Stimulated activated CD4-positive, alpha-beta T cell treated with anti-CD3 and anti-CD28 coated beads, TNF-alpha, amount 100 ng/mL, for 1 hour (primary cell): ENCODE measurements at places on chromosomes 11 and 22.

GRCh38 chr11:126871792-126872191, 128.8 kb downstream of the KIRREL3 start:
- DNase-seq = no peak

GRCh38 chr11:29231586-29231985, 785.2 kb downstream of the KCNA4 start:
- no peak for DNase-seq

- no peak for DNase-seq
These were observed 262.3 kb upstream of the CADM1 start for GRCh38 chr11:115766561-115766960.

- no peak for DNase-seq
These were observed 18.1 kb downstream of the DUSP8 start for GRCh38 chr11:1553808-1554594.

GRCh38 chr22:26718488-26718887, 61.1 kb downstream of the MIAT start:
- no peak for DNase-seq

DNA sequence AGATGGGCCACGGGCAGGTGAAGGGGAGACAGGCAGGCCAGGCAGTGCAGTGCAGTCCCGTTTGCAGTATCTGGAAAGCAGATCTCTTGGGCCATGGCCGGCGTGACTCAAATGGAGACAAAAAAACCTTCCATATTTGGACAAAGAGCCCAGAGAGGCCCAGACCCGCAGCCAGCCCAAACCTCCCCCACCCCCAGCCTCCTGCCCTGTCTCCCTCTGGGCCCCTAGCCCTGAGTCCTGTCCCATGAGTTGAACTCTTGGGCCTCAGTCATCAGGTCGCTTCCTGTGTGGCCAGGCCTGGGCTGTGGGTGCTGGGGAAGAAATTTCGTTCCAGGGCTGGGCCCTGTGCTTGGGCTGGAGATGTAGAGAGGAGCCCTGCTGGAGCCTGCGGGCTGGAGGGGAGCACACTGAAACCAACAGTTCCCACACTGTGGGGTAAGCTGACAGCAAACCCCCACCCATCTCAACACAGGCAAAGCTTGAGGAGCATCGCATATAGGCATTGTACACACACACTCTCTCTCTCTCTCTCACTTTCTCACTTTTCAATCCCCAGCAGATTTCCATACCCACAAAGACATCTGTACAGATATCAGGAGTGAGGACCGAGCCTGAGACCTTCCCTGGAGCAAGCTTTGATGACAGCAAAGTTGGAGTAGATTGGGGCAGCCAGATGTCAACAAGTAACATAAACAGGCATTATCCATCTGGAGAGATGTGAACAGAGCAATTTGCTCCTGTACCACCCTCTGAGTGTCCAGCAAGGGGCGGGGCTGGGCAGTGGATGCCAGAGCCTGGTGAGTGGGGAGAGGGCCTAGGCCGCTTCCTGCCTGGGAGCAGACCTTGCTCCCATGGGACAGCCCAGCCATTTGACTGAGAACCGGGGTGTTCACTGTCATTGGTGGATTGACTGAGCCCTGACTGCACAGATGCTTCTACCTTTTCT, 17.2 kb downstream of the ARHGEF17 start:
- DNase-seq = no peak
